ENCODE measurements at places on chromosomes 16 and 17.

- DNase-seq, result no peak
Measured at GRCh38 chr16:66843191-66843590, 1.0 kb upstream of the CA7 start.

GRCh38 chr17:49360796-49361128, 1.3 kb downstream of the ZNF652 start:
- peak; percentile 30 for DNase-seq

- no peak for DNase-seq
Measured at GRCh38 chr16:26365161-26365940, 673.6 kb downstream of the HS3ST4 start.

- no peak for DNase-seq
Measured at GRCh38 chr16:49280105-49280741, 1.4 kb downstream of the CBLN1 start.

DNA sequence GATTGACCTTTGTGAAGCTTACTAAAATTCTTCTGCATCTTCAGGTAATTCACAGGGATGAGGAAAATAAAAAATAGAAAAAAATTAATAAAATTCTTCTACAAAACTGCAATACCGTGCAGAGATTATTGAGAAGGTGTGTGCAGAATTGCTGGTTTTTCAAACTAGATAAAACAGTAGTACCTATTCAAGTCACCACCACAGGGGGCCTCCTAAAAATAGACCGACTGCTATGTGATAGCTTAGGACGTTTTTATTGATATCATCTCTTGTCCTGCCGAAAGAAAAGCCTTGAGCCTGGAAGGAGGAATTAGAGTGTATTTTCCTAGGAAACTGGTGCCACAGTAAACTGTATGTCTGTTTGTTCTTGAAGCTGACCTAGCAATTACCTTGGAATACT, 325.9 kb downstream of the ZFHX3 start:
- no peak for DNase-seq

DNA sequence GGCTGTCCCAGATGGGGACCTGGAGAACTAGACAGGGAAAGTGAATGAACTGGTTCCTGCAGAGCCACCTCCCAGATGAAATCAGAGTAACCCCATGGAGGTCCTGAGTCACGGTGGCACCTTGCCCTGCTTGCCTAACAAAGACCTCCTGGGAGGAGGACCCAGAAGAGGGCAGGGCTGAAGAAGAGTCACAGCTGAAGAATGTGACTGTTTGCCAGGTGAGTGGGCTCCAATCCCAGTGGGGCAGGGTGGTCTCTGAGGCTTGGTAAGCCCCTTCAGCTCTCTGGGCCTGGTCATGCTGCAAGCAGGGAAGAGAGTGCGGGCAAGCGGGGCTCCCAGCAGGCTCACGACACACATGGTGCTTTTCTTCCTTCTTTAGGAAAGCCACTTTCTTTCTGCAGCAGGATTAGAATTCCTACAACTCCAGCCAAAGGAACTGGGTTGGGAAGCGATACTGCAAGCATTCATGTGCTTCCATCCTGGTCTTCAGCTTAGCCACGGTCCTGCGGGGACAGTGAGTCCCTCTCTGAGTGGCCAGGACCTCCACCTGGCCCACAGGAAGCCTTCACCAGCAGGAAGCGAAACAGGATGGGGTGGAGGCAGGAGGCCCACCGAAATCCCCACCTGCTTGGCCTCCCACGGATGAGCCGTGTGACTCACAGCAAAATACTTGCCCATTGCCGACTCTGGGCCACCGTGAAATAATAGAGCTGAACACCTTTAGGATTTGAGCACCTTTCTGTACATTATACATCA, 4.3 kb downstream of the C16orf74 start:
- no peak for DNase-seq

- no peak for DNase-seq
Measured at GRCh38 chr16:22726868-22727267, 87.1 kb upstream of the HS3ST2 start.

Measured in H4 (cell line).